Mammary microvascular endothelial cell (primary cell): ENCODE measurements at places on chromosomes 5 and 9. TPM values are rescaled to one million over a fixed set of nuclear protein-coding genes. Genes with fewer than 3 reads are reported as not detected.

FOXD4L3 gene
- total RNA-seq: not detected in 2 replicates

LURAP1L gene
- total RNA-seq: 1.9 and 2.9 TPM in 2 replicates

ANKRD18A gene
- total RNA-seq: not detected in 2 replicates

FAM221B gene
- total RNA-seq: not detected in 2 replicates

NMUR2 gene
- not detected in 2 replicates for total RNA-seq

TCF7 gene
- total RNA-seq: 0.20 and 0.64 TPM in 2 replicates

RECK gene
- total RNA-seq: 9.1 and 10.6 TPM in 2 replicates

PDGFRB gene
- total RNA-seq: 0.69 and 1.6 TPM in 2 replicates

EXOC3 gene
- 27.7 and 28.6 TPM in 2 replicates for total RNA-seq

KIF24 gene
- 2.8 and 3.1 TPM in 2 replicates for total RNA-seq

ZNF189 gene
- total RNA-seq: 9.4 and 11.7 TPM in 2 replicates
